ENCODE measurements at places on chromosomes 1 and 21.

DNA sequence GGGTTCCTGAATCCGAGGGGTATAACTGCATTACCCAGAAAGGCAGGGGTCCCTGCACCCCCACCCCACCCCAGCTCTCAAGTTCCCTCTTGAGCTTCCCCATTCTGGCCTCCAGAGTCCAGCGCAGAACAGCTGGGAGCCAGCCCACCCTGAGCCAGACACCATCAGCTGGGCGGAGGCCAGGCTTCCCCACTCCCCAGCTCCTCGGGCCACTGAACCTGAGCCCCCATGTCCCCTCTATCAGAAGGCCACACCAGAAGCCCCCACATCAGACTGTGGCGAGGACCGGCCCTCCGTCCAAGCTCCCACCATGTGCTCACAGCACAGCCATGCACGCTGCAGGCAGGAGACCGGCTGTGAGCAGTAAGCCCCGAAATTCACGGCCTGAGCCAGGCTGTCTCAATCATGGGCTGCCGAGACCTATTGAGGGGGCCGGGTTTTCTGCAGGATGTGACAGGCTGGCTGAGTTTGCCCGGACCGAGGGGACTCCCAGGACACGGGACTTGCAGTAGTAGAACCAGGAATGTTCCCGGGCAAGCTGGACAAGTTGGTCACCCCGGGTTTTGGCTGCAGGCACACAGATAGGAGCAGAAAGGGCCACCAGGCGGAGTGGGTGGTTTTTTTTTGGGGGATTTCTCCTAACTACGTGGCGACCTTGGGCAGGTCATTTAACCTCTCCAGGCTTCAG lies 25.5 kb upstream of the TNFRSF1B start:
- DNase-seq = no peak

DNA sequence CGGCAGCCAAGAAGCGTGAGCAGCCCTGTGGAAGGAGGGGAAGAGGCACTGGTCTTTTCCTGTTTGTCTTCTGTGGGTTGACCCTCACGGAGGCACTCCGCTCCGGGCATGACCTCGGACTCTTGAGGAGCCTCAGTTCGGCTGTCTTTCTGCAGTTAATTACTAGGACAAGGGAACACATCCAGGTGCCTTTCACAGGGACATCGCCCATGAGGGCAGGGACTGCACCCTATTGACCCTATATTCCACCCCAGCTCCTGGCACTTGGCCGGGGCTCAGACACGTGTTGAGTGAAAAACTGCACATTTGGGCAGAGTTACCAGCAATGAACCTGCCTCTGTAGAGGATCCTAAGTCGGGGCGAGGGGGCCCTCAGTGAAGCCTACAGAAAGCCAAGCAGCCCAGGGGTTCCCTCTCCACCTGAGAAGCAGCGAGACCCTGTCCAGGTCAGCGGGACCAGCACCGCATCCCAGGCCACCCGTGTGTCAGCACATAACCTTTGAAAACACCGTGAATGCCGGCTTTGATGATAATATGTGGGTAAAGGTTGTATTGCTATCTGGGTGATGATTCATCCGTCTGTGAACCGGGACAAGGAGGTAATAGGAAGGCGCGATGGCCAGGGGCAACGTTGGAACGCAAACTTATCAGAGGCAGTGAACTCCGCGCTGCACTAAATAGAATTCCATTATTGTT lies 161.4 kb upstream of the ARHGEF16 start:
- no peak for DNase-seq

- no peak for DNase-seq
Observed at GRCh38 chr1:240306673-240307072, 215.0 kb downstream of the FMN2 start.

DNA sequence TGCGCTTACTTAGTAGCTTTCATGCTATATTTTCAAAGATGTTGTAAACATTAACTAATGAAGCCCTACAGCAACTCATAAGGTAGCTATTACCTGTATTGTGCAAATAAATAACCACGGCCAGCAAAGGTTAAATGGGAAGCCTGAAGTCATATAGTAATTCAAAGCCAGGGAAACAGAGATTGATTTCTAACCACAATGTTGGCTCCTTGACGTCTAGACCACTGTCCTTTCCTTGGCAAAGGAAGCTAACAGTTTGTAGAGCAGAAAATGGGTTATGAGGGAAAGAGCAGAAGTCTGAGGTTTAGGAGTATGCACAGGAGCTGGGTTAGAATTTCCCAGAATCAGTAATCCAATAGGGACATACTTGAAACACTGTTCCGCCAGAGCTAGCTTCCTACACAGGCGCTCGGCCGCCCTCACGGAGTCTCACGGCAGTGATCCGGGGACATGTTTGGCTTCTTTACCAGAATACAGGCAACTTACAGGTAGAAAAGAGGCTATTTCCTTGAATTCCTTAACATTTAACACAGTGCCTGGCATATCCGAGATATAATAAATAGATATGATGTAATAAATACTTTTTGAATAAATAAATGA lies 298.8 kb upstream of the LYPLAL1 start:
- no peak for DNase-seq

DNA sequence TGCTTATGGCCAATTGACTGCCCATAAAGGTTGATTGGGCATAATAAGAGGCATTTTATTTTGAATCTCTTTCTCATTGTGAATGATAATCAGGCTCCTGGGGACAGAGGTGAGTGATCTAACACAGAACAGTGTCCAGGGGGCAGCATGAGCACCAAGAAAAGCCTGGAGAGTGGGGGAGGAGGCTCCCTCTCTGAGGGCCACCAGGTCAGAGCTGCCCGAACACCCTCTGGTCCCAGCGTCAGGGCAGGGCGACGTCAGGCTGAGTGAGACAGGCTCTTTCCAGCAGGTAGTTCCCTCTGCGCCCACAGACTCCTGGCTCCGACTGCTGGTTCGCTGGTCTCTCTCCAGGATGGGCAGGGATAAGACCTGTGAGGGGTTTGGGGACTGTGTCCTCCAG lies 250.2 kb upstream of the C1orf174 start:
- DNase-seq = no peak

DNA sequence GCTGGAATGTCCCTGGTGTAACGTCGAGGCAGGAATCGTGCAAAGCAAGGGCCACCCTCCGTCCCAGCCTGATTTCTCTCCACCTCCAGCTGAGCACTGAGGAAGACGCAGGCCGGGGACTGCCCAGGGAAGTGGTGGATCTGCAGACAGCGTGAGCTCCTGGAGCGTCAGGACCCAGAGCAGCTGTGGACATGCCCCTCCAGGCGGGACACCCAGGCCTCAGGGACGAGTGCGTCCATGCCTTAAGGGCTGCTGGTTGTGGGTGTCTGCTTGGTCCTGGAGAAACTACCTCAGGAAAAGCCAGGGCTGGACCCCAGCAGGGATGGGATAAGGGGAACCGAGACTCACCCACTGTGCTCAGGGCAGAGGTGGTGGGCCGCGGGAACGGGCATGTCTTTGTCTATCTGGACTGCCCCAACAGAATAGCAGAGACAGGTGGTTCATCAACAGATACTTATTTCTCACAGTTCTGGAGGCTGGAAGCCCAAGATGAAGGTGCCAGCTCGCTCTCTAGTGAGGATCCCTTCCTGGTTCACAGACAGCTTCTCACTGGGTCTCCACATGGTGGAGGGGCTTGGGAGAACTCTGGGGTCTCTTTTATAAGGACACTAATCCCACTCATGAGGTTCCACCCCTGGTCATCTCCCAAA lies 5.8 kb upstream of the MMEL1 start:
- no peak for DNase-seq

DNA sequence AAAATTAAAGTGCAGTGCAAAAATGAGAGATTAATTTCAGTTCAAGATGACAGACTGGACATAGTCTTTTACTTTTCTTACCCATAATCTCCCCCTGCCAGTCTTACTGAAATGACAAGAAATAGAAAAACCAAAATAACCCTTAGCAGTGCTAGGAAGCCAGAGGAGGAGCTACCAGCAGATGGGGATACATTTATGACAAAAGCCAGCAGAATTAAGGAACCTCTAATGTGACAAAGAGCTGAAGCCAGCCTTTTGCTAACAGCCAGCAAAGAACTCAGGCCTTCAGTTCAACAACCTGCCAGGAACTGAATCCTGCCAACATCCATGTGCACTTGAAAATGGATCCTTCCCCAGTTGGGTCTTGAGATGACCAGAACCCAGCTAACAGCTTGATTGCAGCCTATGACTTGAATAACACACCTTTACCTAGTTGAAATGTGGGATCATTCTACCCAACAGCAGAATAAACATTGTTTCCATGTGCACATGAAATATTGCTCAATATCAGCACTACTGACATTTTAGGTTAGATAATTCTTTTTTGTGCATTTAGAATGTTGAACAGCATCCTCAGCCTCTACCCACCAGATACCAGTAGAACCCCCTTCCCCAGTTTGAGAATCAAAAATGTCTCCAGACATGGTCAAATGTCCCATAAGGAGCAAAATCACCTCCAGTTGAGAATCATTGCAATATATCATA lies 7.9 kb upstream of the TRAF5 start:
- DNase-seq = no peak

DNA sequence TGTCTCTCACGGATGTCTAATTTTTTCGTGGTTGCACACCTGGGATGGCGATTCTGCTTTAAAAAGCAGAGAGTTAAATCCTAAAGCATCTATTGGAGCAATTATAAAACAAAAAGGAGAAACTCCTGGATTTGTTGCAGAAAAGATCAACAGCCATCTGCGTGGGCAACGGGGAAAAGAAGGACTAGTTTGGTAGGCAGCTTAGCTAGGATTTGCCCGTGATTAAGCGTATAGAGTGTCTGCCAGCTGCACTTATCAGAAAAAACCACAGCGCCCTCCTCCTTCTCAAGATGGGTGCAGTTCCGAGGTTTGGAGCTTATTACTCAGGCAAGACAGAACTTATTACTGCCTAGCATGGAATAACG lies 526 bp upstream of the SLC25A24 start:
- peak; percentile 13 for DNase-seq

DNA sequence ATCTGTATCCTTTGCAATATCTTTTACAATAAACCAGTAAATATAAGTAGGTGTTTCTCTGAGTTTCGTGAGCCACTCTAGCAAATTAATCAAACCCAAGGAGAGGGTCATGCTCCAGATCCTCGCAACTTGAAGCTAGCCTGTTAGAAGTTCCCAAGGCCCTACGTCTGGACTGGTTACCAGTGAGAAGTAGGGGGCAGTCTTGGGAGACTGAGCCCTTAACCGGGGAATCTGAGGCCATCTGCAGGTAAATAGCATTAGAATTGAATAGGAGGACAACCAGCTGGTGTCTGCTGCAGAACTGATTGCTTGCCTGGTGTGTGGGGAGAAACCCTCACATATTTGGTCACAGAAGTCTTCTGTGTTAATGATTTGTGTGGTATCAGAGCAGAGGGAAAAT lies 190.5 kb downstream of the RYR2 start:
- DNase-seq = no peak

- DNase-seq = no peak
Observed at GRCh38 chr1:10591010-10591409, 116.3 kb downstream of the PEX14 start.

GRCh38 chr1:1307261-1307922 lies 338 bp downstream of the ACAP3 start:
- DNase-seq = no peak

- no peak for DNase-seq
Observed at GRCh38 chr1:192476802-192477298, 98.7 kb upstream of the RGS1 start.

DNA sequence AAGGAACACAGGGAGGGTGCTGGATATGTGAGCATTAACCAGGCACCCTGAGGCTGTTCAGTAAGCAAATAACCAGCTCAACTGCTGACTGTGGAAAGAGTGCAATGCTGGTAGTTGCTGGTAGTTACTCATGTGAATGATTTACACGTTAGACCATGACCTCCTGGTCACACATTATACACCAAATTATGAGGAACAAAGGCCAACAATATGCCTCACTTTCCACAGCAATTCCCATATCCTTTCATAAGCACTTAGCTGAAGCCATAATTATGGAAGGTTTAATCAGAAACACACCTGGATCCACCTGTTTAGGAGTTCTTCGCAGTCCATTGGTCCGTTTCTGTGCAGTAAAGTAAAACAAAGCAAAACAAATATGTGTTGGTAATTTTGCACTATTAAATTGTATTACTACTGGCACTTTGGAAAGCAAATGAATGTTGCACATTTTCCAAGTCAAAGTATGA lies 281.8 kb downstream of the VAV3 start:
- DNase-seq = no peak

- no peak for DNase-seq
Observed at GRCh38 chr1:158148468-158148867, 32.2 kb upstream of the CD1D start.

GRCh38 chr1:154869351-154870114 lies 548 bp downstream of the KCNN3 start:
- no peak for DNase-seq

DNA sequence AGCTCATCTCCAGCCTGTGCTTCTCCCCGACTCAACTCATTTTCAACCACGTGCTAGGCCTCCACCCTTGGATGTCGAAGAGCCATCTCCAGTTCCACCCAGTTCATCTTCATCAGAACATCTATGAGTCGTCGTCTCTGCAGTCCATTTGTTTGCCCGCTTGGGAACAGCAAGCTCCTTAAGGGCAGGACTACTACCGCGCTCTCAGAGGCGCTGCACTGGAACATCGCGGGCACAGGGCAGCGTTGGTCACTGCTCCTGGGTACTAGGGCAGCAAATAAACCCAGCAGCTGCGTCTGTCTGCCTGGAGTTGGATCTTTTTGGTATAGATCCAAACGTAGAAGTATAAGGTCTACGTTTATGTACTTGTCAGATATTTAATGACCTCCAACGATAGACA lies 478 bp upstream of the PRDM2 start:
- peak; percentile 1 for DNase-seq

- no peak for DNase-seq
Observed at GRCh38 chr1:26274801-26275425, 5.0 kb upstream of the SH3BGRL3 start.

- no peak for DNase-seq
Observed at GRCh38 chr1:64986903-64987871, 20.8 kb upstream of the JAK1 start.

GRCh38 chr1:178436899-178437298 lies 59.9 kb downstream of the CLEC20A start:
- DNase-seq = no peak

- DNase-seq = peak; percentile 33
Observed at GRCh38 chr1:230208619-230209261, 141.7 kb downstream of the GALNT2 start.

DNA sequence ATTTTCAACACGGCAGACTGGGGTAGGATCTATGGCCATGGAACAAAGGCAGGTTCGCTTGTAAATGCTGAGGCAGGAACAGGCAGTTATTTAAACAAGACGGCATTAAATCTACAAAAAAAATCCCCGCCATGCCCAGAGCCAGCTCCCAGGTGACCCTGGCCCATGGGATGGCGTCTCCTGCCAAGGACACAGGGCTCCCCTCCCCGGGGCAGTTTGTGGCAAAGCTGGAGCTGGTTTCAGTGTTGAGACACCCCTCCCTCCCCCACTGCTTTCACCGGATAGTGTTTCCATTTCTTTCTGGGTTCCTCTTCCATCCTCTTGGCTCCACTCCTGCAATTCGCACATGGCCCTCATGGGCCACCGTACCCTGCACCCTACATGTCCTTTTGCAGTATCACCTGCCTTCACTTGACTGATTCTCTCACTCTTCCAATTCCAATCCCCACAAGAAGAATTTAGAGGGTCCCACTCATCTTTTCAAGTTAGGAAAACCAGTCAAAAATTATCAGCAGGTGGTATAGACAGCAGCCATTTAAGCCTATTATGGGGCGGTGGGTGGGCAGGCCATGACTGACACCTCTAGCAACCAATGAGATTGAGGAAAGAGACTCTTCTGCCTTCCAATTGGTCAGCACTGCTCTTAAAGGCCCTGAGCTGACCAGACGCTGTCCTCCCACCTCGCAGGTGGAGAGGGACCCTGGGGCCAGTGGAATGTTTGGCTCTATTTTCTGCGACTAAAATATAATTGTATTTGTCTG lies 52.0 kb downstream of the OLIG1 start:
- no peak for DNase-seq
